ENCODE measurements at places on chromosomes 1 and 21.

- no peak for DNase-seq
These were observed 165.8 kb upstream of the CTTNBP2NL start for GRCh38 chr1:112230232-112230631.

DNA sequence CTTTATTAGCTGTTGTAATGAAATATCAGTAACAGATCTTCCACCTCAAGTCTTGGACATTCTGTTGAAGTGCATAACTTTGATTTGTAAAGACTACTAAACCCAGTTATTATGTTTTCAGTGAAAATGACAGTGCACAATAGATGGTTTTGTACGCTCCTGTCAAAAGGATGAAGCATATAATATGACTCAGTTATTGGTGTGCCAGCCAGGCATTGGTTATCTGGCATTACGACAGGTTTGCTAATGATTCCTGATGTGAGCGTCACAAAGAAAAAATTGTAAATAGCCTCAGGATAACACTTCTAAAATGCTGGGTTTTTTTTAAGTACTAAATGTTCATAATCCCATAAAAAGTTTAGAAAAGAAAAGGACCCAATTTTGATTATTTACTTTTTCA is 147.9 kb downstream of the MAGI3 start:
- no peak for DNase-seq

DNA sequence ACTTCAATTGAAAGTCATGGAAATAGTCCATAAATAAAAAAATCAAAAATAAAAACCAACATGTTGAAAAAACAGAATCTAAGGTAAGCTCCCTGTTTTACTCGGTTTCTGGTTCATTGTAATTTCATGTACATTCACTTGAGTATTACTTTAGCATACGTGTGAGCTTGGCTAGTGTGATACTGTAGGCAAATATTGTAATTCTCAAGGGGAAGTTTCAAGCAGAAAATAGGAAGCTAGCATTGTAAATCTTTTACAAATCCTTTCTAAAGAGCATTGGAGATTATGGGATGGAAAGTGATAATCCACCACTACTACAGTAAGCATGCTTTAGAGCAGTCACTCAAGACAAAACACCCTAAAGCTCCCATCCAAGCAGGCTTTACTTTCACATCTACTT is 3.3 kb upstream of the LPAR3 start:
- DNase-seq = no peak

DNA sequence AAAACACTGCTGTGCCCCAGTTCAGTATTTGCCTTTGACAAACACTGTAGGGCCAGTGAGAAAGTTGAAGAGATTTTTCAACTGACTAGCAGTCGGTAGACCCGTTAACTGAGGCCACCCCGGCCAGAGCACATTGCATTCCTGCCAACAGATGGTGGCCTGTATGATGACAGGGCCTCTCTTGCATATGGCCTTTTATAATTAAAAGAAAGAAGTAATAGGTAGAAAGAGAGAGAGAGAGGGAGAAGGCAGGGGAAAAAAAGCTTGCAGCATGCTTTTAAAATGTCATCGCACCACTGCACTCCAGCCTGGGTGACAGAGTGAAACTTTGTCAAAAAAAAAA is 4.7 kb upstream of the C1orf174 start:
- no peak for DNase-seq

DNA sequence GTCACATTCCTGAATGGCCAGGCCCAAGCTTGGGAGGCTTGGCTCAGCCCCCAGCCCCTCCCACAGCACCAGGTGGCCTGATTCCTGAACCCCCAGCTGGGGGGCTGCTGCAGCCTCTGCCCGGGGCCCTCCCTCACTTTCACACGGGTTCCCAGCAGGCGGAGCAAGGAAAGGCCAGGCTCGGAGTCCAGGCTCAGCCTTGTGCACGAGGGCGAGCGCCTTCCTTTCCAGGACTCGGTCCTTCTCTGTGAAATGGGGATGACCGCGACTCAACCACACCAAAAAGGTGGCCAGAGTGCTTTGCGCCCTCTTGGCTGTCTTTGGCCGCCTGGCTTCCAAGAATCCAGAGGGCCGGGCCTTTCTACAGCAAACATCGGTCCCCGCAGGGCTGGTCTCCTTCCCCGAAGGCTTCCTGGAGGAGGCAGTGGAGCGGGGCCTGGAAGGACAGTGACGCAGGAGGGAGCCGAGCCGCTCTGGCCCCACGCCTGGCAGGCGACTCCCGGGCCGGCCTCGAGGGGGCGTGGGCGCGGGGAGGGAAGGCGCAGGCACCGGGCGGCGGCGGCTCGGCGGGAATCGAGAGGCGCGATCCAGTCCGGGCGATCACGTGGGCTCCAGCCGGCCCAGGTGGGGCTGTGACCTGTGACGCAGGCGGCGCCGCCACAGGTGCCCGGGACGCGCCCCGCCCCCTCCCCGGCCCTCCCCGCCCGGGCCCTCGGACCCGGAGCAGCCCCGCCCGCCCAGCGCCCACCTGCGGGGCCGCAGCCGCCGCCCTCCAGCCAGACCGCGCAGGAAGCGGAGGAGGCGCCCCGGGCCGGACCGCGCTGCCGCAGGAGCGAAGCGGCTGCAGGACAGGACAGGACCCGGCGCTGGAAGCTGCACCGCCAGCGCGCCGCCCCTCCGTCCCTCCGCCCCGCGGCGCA is at the start of gene ARHGEF16:
TSS of gene ARHGEF16 (plus strand) at position 775 of the 920 bp plus-strand sequence. CDS start 8,420 bp downstream, outside the sequence.
- peak; percentile 61 for DNase-seq

DNA sequence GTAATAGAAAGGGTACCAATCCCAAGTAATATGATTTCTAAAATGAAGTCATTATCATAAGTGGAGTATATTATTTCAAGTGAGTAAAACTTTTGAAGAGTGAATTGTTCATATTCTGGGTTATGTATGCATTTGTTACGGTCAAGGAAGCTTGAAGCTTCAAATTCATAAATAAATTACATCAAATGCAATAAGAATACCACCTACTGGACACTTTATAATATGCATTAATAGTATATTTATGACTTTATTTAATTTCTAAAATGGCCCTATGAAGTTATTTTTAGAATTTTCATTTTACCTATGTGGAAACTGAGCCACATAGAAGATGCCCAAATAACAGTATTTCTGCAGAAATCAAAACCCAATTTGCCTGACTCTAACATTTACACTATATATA is 260.6 kb downstream of the SMYD3 start:
- DNase-seq = no peak

DNA sequence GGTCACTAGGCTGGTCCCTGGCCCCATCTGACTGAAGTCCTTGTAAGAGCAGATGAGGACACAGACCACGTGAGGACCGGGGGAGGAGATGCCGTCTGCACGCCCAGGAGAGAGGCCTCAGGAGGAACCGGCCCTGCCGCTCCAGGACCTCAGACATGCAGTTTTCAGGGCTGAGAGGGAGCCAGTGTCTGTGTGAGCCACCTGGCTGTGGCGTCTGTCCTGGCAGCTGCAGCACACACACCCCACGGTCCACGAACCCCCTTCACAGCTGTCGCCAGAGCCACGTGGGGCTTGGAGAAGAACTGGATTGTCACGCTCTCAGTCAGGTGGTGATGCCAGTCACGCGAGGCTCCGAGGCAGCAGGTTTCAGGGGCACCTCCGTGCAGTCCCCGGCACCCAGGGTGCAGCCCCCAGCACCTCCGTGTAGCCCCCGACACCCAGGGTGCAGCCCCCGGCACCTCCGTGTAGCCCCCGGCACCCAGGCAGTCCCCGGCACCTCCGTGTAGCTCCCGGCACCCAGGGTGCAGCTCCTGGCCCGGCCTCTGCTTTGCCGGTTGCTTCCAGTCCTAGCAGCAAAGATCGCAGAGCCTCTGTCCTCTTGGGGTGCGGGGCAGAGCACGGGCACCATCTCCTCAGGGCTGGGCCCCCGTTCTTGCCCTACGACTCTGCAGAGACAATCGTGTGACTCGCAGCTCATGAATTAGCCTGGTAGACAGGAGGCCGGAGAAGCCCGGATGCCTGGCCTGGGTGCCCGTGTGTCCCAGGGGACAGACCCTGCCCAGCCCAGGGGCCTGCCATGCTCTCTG is 19.0 kb upstream of the SUMO3 start:
- DNase-seq = peak; percentile 85

DNA sequence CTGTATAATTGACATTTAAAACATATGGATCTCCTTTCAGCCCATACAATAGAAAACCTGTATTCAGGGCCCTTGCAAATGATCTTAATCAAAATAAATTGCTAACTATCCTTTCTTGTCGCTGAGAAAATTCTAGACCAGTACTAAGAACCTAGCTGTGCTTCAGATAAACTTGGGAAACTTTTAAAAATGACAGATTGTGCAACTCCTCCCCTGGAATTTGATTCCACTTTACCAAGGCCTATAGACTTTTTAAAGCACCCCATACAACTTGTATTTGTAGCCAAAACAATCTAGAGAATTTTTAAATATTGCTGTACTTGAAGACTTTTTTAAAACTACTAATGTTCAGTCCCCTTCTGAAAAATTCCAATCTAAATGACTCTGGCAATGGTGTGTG is 51.6 kb downstream of the ZNF644 start:
- DNase-seq = no peak

- no peak for DNase-seq
These were observed 31.3 kb downstream of the SLC1A7 start for GRCh38 chr1:53111073-53111556.

DNA sequence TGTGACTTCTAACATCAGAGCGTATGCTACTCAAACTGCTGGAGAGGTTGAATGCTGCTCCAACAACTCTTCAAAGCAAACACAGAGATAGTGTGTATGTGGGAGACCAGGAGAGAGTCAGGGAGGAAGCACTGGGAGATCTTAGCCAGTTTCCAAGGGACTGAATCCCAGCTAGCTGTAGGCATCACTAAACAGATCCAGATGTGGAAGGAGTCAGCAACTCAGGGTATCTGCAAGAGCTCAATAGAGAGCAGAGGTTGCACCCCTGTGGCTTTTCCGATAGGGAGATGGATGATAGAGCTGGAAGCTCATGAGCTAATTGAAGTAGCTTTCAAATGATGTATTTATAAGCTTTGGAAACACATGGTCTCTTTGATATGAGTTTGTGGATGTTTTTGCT is 168.9 kb upstream of the HOOK1 start:
- DNase-seq = no peak

DNA sequence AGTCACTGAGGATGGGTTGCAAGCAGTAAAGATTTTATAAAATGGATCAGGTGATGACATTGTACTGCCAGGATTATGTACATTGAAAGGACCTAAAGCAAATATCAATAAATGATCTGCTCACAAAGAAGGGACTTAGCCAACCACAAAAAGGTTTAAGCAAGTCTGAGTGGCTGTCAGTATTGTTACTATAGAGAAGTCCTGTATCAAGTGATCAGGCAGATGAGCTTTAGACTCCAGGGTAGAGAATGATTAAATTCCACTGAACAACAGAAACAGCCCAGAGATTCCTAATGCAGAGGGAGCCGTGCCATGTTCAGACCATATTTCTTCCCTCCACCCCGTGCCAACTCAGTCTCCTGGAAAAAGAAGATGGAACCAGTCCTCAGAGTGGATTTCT is 138.9 kb downstream of the SETD4 start:
- DNase-seq = no peak

- DNase-seq = no peak
These were observed 112.3 kb downstream of the GLUL start for GRCh38 chr1:182279302-182279701.

- peak; percentile 89 for DNase-seq
These were observed 6.2 kb downstream of the BARHL2 start for GRCh38 chr1:90710579-90711536.

GRCh38 chr1:192395895-192396294 is 79.1 kb downstream of the RGS21 start:
- no peak for DNase-seq

GRCh38 chr1:219810451-219810850 is 117.9 kb downstream of the SLC30A10 start:
- DNase-seq = no peak

GRCh38 chr1:112386731-112387346 is 9.2 kb upstream of the CTTNBP2NL start:
- DNase-seq = no peak

DNA sequence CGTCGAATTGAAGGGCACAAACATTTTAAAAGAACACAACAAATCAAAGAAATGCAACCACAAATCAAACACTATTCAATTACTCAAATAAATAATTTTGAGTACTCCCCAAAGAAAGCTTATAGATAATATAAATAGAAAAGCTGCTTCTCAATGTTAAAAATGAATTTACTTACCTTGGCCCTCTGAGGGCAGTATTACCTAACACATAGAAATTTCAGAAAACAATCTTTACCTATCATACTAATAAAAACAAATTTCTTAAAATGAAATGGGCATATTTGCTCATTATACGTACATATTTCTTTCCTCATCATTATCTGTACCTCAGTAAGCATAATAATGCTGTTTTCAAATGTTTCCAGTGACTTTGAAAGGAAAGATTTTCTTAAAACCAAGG is 141.8 kb downstream of the AKT3 start:
- no peak for DNase-seq

DNA sequence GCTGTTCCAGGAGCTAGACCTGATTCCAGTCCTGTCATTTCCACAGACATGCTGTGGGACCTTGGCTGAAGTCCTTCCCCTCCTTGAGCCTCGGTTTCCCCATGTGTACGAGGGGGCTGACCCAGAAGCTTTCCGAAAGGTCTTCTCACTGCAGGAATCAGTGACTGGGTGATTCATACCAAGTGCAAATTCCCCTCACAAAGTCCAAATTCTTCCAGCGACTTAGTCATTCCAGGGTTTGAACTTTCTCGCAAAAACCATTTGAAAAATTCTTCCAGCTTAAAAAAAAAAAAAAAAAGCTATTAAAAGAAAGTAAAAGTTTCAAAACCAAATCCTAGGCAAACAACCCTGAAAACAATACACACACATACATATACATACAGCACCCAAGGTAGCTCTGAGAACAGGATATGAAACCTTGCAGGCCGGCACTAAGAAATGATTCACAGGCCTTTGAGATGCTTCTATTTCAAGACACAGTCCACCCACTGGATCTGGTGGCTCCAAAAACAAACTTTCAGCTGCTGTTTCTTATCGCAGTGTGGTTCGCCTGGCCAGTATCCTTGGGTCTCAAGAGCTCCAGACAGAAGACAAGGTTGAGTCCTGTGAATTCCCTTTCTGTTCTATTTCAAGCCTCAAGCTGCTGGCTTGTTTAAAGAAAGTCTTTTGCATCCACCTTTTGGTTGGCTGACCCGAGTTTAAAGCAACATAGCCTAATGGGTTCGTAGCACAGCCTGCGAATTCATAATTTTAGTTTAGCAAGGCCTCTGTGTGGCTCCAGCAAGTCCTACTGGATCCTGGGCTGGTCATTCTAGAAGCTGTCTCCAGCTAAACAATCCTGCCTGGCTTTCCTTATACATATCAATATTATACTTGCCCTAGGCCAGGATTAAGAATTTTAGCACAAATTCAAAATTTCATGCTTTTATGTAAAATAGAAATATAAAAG is 18.0 kb upstream of the ID3 start:
- DNase-seq = no peak

- no peak for DNase-seq
These were observed 10.2 kb upstream of the GNL2 start for GRCh38 chr1:37605806-37606474.

- DNase-seq = no peak
These were observed 96.0 kb upstream of the BTG3 start for GRCh38 chr21:17708522-17709265.

DNA sequence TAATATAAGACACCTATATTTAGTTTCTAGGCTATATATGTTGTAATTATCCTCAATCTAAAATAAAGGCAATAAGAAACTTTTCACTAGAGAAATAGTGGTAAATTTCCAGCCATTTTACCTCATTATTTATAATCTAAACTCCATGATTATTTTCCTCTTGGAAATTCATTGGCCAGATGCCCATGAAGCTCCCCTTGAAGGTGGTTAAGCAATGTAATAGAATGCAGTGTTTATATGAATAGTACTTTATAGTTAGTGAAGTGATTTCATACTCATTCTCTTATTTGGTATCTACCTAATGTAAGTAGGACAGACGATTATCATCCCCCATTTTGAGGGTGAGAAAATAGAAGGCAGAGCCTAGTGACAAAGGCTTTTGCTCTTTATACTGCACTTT is 26.5 kb downstream of the NFYC start:
- no peak for DNase-seq
